Esophagus mucosa (tissue), 1 donor: ENCODE measurements at places on chromosomes 4 and X. TPM values are rescaled to one million over a fixed set of nuclear protein-coding genes. Genes with fewer than 3 reads are reported as not detected.

DNA sequence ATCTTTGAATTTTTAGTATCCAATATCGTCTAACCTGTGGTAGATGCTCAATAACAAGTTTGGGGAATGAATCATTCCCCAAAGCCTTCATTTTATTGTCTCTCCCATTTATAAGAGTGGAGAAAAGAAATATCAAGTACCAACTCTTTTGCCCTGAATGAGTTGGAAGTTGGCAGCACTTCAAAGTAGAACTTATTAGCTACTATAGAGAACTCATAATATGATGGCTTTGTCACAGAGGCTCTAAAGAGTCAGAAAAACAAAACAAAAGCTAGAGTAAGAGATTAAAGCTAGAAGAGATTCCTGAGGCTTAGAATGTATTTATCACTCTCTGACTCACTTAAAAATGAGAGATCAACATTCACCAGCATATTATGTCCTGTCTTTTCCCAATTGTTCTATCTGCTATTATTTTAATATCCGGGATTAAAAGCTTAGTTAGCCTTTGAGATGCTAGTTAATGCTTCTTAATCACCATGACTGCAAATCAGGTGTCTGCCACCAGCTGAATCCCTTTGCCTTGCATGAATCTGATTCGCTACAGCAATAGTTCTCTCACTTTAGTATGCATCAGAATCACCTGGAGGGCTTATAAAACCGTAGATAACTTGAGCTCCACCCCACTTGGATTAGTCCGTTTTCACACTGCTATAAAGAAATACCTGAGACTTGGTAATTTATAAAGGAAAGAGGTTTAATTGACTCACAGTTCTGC lies 77.9 kb downstream of the PALLD start:
- peak; percentile 96 for ATAC-seq

Gene UGT8
- 1.1 TPM for total RNA-seq

Gene MSMO1
- 173 TPM for total RNA-seq

DNA sequence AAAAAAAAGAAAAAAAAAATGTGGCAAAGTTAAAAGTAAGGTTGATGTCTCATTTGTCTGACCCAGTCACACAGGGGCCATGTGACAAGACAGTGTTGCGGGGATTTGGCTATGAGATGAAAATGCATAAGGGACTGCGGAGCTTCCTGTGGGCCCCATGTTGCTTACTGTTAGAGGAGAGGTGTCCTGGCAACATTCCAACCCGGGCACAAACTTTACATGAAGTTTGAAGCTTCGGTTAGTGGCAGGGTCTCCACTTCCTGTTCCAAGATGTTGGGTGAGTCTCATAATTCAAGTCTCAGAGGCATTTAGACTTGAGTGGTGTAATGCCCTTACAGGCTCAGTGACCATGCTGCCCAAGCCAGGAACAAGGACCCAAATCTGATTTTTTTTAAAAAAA lies 111.3 kb downstream of the MAML3 start:
- no peak for ATAC-seq

DNA sequence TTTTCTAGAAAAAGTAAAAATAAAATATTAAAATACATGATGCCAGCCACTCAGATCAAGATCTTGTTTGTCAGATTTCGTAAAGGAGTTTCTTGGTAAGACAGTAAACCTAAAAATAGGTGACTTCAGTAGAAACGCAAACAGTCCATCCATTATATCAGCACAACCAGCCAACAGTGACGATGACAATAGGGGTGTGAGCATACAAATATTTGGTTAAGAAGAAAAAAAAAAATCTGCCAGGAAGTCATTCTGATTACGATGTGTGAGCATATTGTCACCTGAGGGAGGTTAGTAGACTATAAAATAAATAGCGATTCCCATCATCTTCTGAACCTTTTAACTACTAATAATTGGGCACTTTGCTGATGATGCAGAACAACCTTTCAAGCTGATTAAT lies 37.6 kb downstream of the SLC7A11 start:
- no peak for ATAC-seq

DNA sequence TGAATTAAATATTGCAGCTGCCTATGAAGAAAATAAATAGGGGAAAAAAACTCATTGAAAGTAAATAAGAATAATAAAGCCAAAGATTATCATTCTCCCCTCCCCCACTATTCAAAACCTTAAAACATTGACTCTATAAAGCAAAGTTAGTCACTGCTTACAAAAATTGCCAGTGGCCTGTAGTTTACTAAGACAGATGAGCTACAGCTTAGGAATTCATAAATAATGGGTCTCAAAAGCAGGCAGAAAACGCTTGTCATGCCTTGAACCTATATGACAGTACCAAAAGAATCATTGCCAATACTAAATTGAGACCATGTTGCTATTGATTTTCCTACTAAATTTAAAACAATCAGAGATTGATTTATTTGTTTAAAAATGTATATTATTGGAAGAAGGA lies 78.9 kb downstream of the SLC10A7 start:
- ATAC-seq, result no peak

DNA sequence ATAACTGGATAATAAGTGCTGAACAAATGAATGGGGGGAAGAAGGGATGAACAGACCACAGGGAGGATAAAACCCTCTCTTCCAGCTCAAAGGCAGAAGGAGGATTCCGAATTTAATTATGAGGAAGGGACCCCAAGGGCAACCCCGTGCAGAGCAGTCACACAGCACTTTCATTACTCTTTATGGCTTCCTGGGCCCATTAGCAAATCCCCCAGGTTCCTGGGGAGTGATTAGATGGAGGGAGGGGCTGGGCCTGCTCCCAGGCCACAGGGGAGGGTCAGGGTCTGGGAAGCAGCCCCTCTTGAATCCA lies 67.1 kb downstream of the PPP2R2C start:
- ATAC-seq, result no peak

- ATAC-seq, result no peak
Measured at GRCh38 chr4:120893314-120893713, 29.2 kb downstream of the PRDM5 start.

- ATAC-seq, result no peak
Measured at GRCh38 chrX:125150231-125150630, 169.4 kb upstream of the TEX13C start.

DNA sequence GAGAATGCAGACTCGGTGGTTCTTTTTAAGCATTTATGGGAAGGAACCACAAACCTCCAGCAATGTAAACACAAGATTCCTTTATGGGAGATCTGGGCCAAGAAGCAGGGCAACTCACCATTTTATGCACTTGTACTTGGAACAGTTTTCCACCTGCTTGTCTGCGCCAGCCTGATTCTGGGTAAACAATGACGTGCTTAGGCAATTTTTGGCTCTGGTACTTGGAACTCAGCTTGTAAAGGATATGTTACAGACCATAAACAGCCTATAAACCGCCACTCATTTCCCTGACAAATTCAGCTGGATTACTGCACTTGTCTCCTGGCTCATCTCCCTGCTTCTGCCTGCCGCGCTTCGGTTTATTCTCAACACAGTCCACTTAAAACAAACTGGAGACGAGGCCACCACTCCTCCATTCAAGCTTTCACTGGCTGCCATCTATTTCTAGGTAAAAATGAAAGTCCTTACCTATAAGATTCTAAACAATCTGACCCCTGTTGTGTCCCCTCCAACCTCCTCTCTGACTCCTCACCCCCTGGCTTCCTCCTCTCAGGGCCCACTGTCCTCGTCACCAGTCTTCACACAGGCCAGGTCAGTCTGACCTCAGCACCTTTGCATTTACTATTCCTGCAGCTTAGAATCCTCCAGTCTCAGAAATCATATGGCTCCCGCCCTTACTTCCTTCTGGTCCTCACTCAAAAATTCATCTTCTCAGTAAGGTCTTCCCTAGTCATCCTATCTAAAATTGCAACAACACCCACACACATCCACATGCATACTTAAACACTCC lies 205.9 kb upstream of the GALNT7 start:
- peak; percentile 65 for ATAC-seq

DNA sequence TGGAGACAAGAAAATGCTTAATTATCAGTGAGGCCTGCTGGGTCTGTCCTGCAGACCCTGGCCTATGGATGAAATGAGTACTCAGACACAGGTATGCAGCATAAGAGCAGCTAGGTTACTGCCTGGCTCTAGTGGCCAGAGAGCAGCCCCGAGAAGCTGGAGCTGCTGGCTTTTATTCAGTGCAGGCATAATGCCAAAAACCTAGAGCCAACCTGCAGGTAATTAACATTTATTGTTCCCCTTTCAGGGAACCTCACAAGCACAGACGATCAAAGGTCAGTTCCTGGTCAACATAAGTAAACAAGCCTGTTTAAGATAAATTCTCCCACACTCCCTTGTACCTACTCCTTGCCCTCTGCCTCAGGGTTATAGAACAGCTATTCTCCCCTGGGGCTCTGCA lies 13.3 kb downstream of the IDS start:
- ATAC-seq, result no peak

Gene ETDB
- not detected for total RNA-seq

DNA sequence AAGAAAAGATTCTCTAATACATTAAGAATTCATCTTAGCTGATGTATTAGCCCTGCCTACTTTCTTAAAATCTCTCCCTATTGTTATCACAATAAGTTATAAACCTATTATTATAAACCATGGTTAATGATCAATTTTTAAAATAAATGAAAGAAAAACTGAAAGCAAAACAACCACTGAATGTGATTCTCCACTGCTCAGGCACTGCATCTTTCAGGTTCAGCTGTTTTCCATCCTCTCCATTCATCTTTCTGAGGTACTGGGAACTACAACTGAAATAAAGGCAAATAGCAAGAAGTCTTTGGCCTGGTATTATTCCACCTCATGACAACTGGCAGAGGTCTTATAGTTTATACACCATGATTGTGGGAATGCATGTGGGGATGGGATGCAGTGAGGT lies 798.9 kb upstream of the AADAT start:
- ATAC-seq, result no peak

DNA sequence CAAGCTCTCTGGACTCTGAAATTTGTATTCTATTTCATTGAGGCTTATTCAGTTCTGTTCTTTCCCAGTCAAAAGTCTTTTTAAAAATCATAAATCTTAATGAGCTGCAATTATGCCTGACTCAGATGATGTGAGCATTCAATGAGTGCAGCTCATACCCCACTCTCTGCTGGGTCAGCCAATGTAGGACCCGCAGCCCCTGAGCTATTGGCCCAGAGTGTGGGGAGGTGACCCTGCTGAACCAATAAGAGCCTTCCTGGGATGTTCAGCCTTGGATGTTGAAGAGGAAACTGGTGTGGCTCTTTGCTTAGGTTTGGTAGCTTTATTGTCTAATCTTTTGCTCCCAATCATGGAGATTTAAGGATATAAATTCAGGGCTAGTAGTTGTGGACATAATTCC lies 12.1 kb upstream of the TCEAL4 start:
- no peak for ATAC-seq

Gene HS6ST2
- total RNA-seq, result 8.5 TPM

DNA sequence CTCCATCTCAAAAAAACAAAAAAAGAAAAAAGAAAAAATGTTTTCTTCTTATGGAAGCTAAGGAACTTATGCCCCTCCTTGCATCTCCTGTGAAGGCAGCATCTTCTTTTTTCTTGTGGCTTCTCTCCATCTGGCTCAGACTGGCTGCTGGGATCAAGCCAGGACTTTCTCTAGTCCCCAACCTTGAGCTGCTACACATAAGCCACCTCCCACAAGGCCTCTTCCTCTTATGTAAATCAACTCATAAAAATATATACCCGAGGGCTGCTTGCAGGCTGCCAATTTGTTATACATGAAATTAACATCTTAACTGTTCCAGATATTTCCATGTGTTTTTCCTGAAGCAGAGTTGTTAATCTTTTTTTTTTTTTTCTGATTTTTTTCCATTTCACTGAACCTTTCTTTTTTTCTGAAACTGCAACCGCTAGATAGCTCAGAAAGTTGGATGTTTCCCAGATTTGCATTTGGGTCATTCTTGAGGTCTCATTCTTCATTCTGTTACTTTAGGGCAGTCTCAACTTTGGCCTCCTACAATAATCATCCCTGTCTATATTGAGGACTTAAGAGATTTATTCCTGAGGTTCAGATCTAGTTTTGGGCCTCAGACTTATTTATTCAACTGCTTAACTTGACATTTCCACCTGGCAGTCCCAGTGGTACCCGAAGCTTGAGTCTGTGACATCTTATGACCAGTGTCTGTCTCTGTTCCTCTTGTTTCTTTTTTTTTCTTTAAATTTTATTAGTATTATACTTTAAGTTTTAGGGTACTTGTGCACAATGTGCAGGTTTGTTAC lies 10.3 kb downstream of the SNX25 start:
- no peak for ATAC-seq

Gene YTHDC1
- 52.6 TPM for total RNA-seq

Gene RNF175
- not detected for total RNA-seq

GRCh38 chr4:5041699-5042098 lies 9.6 kb upstream of the STK32B start:
- ATAC-seq, result no peak

DNA sequence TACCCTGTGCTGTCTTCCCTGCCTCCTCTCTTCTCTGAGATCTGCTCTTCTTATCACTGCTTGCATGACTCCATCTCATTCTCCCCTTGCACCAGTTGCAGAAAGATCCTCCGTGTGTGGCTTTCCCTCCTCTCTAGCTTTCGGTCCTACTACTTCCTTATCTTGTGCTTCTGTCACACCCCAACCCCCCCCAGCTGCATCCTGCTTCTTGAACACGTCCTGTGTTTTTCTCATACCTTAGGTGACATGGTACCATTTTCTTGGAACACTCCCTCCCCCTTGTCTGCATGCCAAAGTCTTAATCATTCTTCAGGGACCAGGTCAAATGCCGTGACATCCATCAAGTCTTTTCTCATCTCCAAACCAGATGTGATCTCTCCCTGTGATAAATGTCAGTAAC lies 46.4 kb downstream of the FHL1 start:
- ATAC-seq, result no peak

DNA sequence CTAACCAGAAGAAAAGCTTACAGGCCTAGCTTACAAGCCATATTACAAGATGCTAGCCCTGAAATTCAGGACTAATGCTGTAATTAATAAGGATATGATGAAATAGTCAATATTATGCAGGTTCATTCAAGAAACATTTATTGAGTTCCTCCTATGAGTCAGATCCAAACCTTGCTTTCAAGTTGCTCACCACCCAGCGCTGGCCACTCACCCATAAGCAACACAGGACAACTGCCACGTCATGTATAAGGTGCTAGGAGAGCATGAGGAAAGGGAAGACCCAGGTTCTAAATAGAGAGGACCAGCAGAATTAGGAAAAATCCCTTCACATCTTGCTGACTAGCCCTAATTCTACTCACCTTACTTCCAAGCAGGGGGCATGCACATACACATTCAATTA lies 23.3 kb downstream of the MAML3 start:
- ATAC-seq, result peak; percentile 99

Gene SLC49A3
- total RNA-seq, result 2.7 TPM

DNA sequence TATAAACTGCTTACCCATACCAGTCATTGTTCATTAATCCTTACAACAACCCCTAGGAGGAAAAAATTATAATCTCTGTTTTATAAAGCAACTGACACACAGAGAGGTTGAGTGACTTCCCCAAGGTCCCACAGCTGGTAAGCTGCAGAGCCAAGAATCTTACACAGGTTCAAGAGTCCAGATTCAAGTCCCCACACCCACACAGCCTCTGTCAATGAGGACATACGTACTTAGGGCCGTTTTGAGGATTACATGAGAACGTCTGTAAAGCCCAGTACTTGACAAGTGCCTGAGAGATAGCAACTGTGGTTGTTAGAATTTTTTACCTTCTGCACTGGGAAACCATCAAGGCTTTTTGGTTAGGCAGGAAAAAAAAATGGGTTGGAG lies 556 bp upstream of the SLC25A43 start:
- no peak for ATAC-seq
